ENCODE measurements at places on chromosomes 11 and 22.

DNA sequence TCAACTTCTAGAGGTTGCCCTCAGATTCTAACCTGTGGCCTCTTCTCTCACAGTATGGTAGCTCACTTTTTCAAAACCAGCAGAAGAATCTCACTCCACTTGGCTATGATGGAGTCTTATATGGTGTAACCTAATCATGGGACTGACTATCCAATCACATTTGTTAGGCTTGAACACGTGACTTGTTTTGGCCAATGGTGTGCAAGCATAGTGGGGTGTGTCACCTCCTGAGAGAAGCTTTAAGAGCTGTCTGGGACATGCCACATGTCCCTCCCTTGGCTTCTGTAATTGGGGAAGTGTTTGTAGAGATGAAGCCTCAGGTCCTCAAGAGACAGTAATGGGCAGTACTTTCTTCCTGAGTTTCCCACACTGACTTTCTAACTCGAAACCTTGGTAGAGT is 12.8 kb upstream of the SMIM38 start:
- DNase-seq, result no peak

- DNase-seq, result no peak
Observed at GRCh38 chr11:13054278-13054677, 45.2 kb downstream of the RASSF10 start.

GRCh38 chr11:105183987-105184386 is 44.4 kb upstream of the CARD18 start:
- no peak for DNase-seq

- no peak for DNase-seq
Observed at GRCh38 chr22:29259253-29259899, 8.4 kb downstream of the RHBDD3 start.

- no peak for DNase-seq
Observed at GRCh38 chr11:14577835-14578529, 57.8 kb upstream of the PSMA1 start.

- DNase-seq, result no peak
Observed at GRCh38 chr11:75271730-75272129, 31.2 kb downstream of the TPBGL start.

GRCh38 chr22:27895600-27895999 is 23.5 kb downstream of the PITPNB start:
- no peak for DNase-seq

GRCh38 chr11:55673860-55674259 is 11.9 kb downstream of the OR4C6 start:
- DNase-seq, result no peak

DNA sequence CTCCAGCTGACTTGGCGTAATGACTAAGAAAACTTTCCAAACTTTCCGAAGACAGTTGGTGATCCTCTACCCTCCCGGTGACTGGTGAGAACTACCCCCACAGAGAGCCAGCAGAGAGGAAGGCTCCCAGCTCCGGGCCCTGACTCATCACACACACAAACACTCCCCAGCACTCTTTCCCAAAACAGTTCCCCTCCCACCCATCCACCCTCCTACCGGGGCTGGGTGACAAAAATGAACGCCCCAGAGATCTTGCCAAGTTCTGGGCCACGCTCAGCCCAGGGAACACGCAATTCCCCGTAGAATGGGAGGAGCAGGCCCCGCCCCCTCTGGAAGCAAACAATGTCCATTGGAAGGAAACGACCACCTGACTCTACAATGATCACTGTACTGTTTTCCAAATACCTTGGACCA is 21.3 kb upstream of the JAM3 start:
- DNase-seq, result no peak

- DNase-seq, result no peak
Observed at GRCh38 chr11:118247041-118247440, 5.1 kb downstream of the MPZL3 start.

DNA sequence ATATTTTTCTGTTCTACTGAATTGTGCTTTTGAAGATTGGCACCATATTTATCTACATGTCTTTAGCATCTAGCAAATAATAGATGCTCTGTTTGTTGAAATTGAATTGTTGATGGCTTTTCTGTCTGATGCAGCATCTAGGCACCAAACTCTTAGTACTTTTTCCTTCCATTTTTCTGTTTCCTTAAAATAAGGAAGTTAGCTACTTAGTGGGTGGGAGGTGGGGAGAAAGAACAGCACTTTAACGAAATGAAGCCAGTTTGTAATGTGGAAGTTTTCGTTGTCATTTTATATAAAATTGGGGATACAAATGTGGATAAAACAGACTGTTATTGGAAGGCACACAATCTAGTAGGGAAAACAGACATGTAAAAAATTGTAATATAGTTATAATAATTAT is 76.6 kb downstream of the HIPK3 start:
- DNase-seq, result no peak

- DNase-seq, result no peak
Observed at GRCh38 chr11:71370895-71371673, 77.1 kb downstream of the DHCR7 start.

DNA sequence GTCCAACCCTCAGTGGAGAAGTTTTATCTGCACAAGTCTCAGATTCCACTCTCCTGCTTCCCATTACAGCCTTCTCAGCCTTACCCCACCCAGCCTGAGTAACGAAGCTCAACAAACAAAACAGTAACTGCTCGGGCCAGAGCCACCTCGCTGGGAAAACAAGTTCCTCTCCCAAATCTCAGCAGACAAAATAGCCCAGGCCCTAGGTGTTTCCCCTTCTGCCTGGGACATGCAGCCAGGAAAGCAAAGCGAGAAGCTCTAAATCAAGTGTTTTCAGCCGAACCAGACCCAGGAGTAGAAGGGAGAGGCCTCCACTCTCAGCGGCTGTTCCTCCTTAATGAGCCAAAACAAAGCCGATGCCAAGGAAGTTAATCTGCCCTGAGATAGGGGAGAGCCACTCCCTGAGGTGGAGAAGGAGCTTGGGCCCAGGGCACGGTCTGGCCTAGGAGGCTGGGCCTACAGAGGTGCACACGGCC is 44.0 kb downstream of the LIF start:
- DNase-seq, result no peak

GRCh38 chr22:38452373-38453065 is 2.5 kb downstream of the KCNJ4 start:
- DNase-seq, result peak; percentile 83

DNA sequence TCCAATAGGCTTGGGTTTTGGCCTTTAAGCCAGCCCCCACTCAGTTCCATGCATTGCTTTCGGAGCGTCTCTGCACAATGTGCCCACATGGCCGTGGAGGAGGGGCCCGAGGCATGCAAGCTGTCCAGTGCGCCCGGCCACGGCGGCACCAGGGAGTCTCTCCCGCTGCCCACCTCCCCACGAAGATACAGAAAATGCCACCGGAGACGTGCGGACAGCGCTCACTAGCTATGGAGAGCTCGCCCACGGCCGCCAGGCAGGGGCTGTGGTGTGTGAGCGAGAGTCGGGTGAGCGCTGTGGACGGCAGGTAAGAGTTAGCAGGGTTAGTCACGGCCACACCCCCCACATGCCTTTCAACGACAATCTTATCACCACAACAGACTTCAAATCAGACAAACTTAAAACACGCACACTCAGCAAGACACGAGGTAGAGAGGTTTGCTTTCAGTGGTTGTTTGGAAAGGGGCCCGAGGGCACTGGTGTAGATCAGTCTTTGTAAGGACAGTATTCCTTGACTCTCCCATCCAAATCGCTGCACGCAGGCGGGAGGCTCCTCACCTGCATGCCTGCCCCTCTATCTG is 18.7 kb upstream of the BID start:
- DNase-seq, result no peak

- DNase-seq, result no peak
Observed at GRCh38 chr22:49364398-49364797, 463.3 kb downstream of the BRD1 start.

DNA sequence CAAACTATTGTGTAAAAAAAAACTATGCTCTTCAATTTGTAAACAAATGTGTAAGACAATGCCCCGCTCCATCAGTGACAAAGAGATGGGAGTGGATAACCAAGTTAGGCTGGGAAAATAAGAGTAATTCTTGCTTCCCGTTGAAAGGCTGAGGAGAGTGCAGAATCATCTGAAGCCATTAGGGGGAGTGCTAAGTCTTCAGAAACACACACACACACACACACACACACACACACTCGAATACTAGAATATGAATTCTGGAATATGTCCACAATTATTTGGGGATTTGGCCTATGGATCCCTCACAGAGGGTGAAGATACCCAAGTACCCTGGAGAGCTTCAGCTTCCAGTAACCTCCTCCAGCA is 27.8 kb upstream of the ROBO3 start:
- peak; percentile 13 for DNase-seq

DNA sequence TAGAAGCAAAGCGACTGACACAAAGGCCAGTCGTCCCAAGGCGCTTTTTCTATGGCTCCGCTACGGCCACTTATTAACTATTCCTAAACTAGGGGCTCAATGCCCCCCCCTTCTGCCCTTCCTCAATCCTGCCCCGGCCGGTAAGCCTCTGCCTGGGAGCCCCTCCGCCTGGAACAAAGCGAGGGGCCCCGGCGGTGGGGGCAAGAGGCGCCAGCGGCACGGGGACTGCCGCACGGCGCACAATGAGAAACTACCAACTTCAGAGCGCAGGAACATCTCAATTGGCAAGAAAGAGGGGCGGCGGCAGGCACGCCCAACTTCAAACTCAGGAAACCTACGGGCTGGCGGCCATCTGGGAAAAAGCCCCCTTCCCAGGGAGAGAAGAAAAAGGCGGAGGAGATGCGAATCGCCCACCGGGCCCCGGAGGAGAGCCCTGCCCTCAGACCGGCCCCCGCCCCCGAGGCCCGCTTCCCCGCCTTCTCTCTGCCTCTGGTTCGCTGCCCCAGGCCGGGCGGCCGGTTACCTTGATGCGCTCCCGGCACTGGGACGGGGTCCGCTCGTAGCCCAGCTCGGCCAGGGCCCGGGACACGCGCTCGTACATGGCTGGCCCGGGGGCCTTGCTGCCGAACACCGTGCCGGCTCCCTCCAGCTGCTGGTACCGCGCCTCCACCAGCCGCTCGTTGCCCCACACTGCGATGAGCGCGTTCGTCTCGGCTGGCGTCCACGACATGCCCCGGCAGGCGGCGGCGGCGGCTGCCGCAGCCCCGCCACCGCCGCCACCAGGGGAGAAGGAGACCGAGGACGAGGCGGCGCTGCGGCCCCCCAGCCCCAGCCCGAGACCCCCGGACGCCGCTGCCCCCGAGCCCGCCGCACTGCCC is 619 bp downstream of the MSANTD2 start:
- no peak for DNase-seq

DNA sequence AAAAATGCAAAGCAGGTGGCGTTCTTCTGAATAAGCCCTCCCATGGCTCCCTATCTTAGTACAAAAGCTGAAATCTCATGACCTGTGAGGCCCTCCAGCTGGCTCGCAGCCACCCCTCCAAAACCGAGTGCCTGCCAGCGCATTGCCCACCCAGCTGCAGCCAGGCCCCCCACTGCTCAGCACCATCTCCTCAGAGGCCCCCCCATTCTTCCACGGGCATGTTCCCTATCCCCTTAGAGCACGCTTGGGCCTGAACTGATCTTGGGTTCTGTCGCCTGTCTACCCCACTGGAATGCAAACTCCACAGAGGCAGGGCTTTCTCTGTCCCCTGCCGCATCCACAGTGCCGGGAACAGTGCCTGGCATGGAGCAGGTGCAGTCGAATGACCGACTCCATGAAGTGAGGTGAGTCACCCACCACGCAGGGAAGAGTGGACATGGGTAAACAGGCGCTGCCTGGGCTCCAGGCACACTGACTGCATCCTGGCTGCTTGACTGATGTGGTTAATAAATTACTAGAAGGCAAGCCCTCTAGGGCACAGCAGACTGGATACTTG is 11.3 kb upstream of the EFCAB6 start:
- DNase-seq, result no peak

- DNase-seq, result no peak
Observed at GRCh38 chr11:10287140-10287539, 6.9 kb downstream of the SBF2 start.

GRCh38 chr22:50671641-50672040 is 982 bp upstream of the SHANK3 start:
- no peak for DNase-seq

DNA sequence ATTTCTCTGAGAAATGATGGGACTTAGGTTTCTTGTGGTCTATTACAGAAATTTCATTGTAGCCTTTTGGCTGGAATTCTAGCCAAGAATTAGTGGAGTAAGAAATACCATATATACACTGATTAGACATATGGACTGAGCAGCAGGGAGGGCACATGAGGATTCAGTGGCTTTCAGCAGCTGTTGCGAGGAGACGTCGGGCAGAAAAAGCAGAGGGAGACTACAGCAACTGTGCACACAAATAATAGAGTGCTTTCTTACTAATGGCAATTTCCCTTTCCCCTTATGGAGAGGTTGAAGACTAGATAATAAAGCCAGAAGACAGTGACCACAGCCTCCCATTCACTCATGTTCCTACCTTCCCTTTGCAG is 35.4 kb upstream of the CCDC34 start:
- DNase-seq, result peak; percentile 62

DNA sequence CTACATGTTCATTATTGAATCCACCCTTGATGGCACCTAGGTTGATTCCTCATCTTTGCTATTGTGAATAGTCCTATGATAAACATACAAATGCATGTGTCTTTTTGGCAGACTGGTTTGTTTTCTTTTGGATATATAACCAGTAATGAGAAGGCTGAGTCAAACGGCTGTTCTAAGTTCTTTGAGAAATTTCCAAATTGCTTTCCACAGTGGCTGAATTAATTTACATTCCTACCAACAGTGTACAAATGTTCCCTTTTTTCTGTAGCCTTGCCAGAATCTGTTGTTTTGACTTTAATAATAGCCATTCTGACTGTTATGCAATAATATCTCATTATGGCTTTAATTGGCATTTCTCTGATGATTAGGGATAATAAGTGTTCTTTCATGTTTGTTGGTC is 184.9 kb downstream of the CASP12 start:
- no peak for DNase-seq

GRCh38 chr11:129729216-129729615 is 86.4 kb upstream of the TMEM45B start:
- DNase-seq, result no peak

- no peak for DNase-seq
Observed at GRCh38 chr11:68150037-68150436, 28.8 kb upstream of the CHKA start.

DNA sequence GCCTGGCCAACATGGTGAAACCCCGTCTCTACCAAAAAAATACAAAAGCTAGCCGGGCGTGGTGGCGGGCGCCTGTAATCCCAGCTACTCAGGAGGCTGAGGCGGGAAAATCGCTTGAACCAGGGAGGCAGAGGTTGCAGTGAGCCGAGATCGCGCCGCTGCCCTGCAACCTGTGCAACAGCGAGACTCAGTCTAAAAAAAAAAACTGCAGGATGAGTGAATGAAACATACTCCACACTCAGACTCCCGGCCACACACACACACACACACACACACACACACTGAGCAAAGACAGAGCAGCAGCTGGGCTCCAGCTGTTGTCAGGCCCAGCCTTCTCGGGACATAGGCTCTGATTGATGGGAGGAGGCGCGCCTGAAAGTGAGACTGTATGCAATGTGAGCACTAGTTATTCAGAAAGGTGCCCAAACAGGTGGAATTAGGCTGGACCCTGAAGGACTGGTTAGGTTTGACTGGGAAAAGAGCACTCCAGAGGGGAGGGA is 1.5 kb upstream of the PLEKHA7 start:
- DNase-seq, result no peak

GRCh38 chr11:92875473-92875872 is 94.0 kb upstream of the MTNR1B start:
- DNase-seq, result no peak

Data from NCI-H2171 (cell line).